Stomach (tissue), 19 donors: ENCODE measurements at places on chromosomes 6 and 20. TPM values are rescaled to one million over a fixed set of nuclear protein-coding genes. Genes with fewer than 3 reads are reported as not detected.

The PTK7 gene
- total RNA-seq: 43.3 TPM

DNA sequence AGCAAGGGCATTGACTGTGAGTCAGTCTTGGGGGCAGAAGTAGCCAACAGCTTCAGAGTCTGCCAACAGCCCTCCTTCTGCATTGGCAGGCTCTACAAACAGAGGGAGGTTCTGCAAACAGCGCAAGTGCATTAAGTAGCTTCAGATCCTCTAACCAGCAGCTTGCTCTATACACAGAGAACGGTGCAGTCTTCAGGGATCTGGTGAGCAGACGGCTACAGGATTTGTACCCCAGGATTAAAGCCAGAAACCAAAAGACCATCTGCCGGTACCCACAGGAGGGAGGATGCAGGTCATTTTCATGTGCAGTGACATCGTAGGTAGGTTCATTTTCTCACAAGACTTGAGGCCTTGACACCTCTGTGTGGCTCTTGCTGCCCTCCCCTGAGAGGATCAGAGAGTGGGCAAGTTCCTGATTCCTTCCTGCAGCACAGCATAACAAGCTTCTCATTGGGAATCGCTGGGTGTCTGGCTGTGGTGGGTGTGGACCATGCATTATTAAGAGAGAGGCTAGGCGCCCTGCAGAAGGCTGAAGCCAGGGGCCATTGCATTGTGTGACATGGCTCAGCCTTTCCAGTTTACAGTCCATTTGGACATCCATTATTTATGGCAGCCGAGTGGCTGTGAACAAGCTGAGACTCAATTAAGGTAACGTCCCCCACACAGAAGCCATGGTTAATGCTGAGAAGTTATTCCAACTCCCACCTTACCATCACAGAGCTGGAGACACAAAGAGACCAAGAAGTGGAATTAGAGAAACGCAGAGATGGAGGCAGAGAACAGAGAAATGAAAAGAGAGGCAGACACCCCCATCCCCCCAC, 250.0 kb downstream of the LRFN2 start:
- no peak for DNase-seq

DNA sequence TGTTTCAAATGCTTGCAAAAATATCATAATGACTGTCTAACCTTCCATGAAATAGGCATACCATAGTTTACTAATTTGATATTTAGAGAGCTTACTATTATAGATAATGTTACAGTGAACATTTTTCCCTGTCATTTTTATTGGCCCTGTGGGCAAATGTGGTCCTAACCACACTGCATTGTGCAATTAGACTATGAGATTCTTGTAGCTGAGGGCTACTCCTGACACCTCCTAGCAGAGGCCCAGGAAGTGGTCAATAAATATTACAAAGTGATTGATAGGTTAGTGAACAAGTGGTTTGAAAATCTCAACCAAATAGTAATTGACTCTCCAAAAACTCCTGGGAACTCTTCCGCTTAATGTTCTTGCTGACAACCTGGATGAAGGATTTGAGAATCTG, 160.5 kb upstream of the KCNG1 start:
- DNase-seq: no peak

- no peak for DNase-seq
Observed at GRCh38 chr6:147154454-147154853, 49.8 kb upstream of the STXBP5 start.

DNA sequence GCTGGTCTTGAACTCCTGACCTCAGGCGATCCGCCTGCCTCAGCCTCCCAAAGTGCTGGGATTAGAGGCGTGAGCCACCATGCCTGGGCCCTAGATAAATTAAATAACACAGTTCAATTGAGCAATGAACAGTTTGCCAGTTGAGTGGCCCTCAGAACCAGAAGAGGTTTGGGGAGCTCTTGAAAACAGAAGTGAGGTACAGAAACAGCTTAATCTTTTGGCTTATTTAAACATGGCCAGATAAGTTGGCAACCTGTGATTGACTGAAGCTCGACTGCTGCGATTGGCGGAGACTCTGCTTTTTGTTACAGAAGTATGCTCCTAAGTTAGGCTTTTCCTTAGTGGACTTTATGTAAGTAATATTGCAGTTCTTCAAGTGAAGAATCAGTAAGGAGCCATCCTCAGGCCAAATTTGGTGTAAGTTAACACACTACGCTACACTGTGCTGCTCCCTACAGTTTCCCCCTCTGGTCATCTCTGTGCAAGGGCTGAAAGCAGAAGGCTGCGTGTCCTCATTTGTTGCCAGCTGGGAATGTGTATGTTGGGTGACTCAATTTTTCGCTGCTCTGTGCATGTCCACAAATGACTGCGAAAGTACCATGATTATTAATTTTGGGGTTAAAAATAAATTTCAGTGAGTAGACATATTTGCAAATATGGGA, 9.8 kb downstream of the XRN2 start:
- no peak for DNase-seq

DNA sequence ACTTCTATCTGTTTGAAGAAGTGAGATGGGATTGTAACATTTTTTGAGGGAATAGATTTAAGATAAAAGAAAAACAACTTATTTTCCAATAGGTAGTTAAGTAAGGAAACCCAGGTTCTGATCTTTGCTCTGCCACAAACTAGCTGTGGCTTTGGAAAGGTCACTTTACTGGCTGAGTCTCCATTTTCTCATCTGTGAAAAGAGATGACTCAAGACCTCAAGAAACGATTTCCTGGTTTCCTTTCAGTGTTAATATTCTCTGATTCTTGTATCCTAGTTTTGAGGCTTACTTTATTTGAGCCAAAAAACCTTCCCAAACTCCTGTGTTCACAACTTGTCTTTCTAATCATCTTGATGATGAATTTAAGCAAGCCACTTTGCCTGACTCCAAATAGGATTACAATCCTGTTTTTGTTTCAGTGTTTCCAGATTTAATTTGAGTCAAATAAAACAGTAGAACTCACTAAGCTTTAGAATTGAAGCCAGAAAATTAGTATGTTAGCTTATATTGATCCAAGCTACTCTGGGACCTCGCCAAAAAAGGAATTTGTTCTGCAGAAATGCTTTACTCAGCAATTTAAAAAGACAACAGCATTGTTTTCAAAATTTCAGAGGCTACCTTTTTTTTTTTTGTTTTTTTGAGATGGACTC, 51.1 kb downstream of the ENPP1 start:
- DNase-seq: peak; percentile 34

The MICA gene
- 11.1 TPM for total RNA-seq

- no peak for DNase-seq
Observed at GRCh38 chr6:90144928-90145555, 151.6 kb downstream of the BACH2 start.

The GLP1R gene
- total RNA-seq: not detected

The THEMIS gene
- total RNA-seq: 3.5 TPM

The TRIM31 gene
- 4.6 TPM for total RNA-seq

GRCh38 chr6:151629791-151630190, 136.0 kb downstream of the CCDC170 start:
- peak; percentile 34 for DNase-seq

- DNase-seq: no peak
Observed at GRCh38 chr6:64404396-64404795, 768.8 kb downstream of the PHF3 start.

DNA sequence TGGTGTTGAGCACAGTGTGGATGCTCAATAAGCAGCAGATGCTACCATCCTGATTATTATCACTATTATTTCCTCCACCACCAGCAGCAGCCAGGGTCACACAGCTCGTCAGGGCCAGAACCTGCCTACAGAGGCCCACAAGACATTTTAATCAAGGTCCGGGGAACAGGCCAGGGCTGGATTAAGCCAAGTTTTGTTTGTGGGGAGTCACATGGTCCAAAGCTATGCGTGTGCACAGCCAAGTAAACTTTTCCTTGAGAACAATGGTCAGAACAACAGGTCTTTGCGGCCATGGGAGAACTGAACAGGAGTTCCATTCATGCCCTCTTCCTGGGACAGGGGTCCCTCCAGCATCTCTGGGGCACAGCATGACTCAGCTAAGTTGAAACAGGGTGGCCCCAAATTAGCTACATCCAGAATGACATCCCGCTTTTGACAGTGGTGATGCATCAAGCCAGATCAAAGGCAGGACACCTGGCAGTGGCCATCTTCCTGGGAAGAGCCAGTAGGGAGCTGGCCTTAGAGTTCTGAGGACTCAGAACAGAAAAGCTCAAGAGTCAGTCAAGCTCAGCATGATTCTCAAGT, 11.7 kb downstream of the SNTA1 start:
- DNase-seq: peak; percentile 50

DNA sequence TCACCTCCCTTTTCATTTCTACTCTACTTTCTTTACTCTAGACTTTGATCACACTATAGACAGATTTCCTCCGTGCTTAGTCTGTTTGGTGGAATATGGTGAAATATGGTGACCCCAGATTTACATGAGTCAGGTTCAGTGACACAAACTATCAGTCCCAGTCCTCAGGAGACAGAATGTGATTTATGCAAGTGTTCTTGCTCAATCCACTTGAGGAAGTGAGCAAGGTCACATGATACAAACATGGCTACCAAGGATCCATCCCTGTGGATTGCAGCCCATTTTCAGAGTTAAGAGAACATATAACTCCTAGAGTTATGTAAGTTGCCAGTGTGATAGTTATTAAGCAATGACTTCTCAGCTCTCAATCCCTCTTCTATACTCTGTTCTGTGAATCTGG, 23.7 kb upstream of the TSHZ2 start:
- DNase-seq: no peak

The AKAP12 gene
- total RNA-seq: 43.7 TPM

- peak; percentile 66 for DNase-seq
Observed at GRCh38 chr20:40506537-40506939, 182.5 kb downstream of the MAFB start.

GRCh38 chr20:37643400-37643799, 50.4 kb upstream of the CTNNBL1 start:
- DNase-seq: no peak

The LTB gene
- 4.8 TPM for total RNA-seq

The COL12A1 gene
- 20.3 TPM for total RNA-seq

- DNase-seq: no peak
Observed at GRCh38 chr6:22164236-22164635, 132.6 kb downstream of the PRL start.

The FERMT1 gene
- total RNA-seq: 14.5 TPM

The ZNF512B gene
- total RNA-seq: 6.1 TPM

- peak; percentile 37 for DNase-seq
Observed at GRCh38 chr6:313087-313486, 20.8 kb downstream of the DUSP22 start.

- no peak for DNase-seq
Observed at GRCh38 chr6:31578184-31579118, 3.1 kb downstream of the TNF start.

- no peak for DNase-seq
Observed at GRCh38 chr20:50387996-50388332, 122.2 kb upstream of the PTPN1 start.

- DNase-seq: no peak
Observed at GRCh38 chr6:158018851-158019361, 37.2 kb downstream of the SYNJ2 start.

- no peak for DNase-seq
Observed at GRCh38 chr20:61922411-61922810, 143.3 kb downstream of the TAF4 start.

GRCh38 chr6:147868427-147869190, 360.1 kb downstream of the SAMD5 start:
- DNase-seq: no peak

GRCh38 chr6:166950443-166950821, 5.9 kb downstream of the RNASET2 start:
- DNase-seq: no peak

GRCh38 chr20:53343448-53343847, 250.2 kb downstream of the ZNF217 start:
- peak; percentile 91 for DNase-seq

The PPIL6 gene
- total RNA-seq: not detected

DNA sequence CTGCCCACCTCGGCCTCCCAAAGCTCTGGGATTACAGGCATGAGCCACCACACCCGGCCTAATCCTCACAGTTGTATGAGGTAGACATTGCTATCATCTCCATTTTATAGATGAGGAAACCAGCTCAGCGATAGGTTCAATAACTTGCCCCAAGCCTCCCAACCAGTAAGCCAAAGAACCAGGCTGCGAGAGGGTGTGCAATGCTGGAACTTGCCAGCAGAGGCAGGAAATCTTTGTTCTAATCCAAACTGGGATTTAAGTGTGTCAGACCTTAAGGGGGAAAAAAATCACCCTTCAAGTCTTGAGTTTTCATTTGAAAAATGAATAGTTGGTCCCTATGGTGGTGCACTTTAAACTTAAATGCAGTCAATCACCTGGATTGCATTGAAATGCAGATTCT, 20.1 kb upstream of the RNGTT start:
- peak; percentile 61 for DNase-seq

- DNase-seq: no peak
Observed at GRCh38 chr6:30683980-30684338, 2.5 kb downstream of the PPP1R18 start.

DNA sequence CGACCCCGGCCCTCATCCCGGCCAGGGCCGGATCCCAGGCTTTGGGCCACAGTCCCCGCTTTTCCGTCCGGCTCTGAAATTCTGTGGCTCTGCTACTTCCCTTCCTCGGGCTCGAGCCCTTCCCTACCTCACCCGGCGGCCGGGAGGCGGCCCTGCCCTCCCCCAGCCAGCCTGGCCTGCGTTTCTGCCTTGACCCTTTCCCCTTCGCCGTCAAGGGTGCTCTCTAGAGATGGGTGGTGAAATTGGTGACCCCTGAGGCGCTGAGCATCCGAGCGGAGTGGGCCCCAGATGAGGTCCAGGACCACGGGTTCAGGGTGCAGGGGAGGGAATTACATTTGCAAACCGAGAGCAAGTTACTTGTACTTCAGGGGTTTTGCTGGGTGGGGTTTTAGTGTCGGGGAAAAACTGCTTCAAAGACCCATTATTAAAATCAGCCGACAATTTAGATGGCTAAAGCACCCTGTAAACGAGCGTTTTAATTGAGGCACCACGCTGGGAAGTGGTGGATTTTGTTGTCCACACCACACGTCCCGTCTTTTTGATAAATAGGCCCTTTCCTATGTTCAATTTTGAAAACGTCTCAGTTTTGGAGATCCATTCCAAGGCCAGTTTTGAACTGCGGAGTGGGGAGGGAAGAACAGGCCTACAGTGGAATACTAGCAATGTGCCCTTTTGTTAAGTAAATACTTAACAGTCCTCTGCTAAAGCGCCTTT, 9.9 kb downstream of the TFAP2A start:
- no peak for DNase-seq

DNA sequence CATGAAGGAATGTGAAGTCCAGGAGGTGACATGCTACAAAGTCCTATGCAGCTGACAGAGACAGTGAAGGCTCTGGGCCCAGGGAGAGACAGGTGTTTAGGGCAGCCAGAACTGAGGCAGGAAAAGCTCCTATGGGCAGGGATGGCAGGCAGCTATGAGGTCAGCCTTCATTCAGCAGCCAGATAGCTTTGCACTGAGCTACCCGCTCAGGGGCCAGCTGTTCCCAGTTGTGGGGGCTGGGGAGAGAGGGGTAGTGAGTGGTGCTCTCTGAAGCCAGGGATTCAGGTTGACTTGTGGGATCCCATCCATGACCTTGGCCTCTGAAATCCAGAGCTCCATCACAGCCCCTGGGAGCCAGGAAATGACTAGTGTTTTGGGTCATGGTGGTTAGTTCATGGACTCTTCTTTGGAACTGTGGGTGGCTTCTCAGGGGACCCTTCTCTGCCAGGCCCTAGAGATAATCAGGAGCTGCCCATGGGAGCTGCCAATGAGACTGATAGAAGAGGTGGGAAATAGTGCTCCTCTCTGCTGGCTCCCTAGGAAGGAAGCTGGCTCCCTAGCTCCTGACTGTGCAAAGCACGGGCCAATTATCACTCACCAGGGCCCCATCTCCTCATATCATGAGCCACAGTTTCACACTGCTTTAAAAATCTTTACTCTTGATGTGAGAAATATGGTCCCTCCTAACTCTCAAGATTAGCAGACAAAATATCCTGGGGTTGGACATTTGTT, 127.7 kb downstream of the VEGFA start:
- no peak for DNase-seq

The IRF4 gene
- total RNA-seq: 2.6 TPM
